Right atrium auricular region (tissue), 2 donors: ENCODE measurements at places on chromosomes 11 and 22. TPM values are rescaled to one million over a fixed set of nuclear protein-coding genes. Genes with fewer than 3 reads are reported as not detected.

Gene CPT1A
- total RNA-seq: 56.3 TPM

Gene PRODH
- total RNA-seq: 8.0 TPM

Gene INPP5J
- total RNA-seq: 17.6 TPM

Gene NXPE1
- total RNA-seq: not detected

Gene APOL1
- total RNA-seq: 18.1 TPM

Gene MN1
- 14.3 TPM for total RNA-seq

Gene F2
- not detected for total RNA-seq

Gene PRG3
- total RNA-seq: not detected

- H3K27me3 ChIP-seq: no peaks in the 10 kb centered on the region
- no peak overlapping the region for H3K4me3 ChIP-seq
- peaks cover 59% of the 10 kb centered on the region for H3K4me1 ChIP-seq
- DNase-seq: no peak
- peak overlapping the region; percentile 95 for H3K27ac ChIP-seq
These were observed 1.7 kb upstream of the SLC43A3 start for GRCh38 chr11:57428643-57429042.

DNA sequence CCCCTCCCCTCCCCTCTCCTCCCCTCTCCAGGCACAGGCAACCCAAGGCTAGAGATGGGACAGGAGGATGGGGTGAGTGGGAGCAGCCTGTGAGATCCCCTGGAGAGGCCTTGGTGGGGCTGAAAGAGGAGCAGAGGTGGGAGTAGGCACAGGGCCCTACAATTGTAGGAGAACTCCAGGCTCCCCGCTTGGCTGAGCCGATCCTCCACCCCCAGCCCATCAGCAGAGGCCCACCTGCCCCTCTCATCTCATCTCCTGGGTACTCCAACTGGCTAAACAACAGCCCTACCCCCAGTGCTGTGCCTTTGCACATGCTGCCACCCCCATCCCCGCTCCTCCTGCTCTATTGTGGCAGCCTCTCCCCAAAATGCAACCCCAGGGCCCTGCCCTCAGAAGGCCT, 52.0 kb upstream of the A4GALT start:
- H3K27ac ChIP-seq: peak overlapping the region; percentile 52
- H3K36me3 ChIP-seq: no peaks in the 10 kb centered on the region
- H3K4me3 ChIP-seq: no peak overlapping the region

GRCh38 chr11:79421820-79422219, 19.0 kb downstream of the TENM4 start:
- no peak overlapping the region for H3K27ac ChIP-seq
- no peak overlapping the region for H3K4me3 ChIP-seq
- no peaks in the 10 kb centered on the region for H3K36me3 ChIP-seq
- no peak for DNase-seq
- H3K4me1 ChIP-seq: no peaks in the 10 kb centered on the region

GRCh38 chr22:36891646-36892045, 21.8 kb upstream of the CSF2RB start:
- H3K36me3 ChIP-seq: no peaks in the 10 kb centered on the region
- DNase-seq: no peak
- no peak overlapping the region for H3K27ac ChIP-seq
- H3K4me1 ChIP-seq: no peaks in the 10 kb centered on the region

DNA sequence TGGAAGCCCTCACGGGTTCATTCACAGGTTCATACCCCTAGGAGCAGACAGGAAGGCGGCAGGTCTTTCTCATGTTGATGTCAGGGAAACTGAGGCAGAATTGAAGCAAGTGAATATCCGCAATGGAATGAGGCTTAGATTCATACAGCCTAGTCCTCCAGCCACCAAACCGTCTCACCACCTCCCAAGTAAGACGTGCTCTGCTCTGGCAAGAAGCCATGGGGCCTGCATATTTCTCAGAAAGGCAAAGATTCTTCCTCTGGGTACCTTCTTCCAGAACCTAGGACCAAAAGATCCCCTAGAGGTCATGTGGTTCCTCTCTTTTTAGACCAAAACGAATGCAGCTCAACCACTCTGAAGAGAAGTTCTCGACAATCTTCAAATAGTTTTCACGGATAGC, 1.7 kb downstream of the AP1B1 start:
- H3K4me1 ChIP-seq: peaks cover 36% of the 10 kb centered on the region
- H3K4me3 ChIP-seq: no peak overlapping the region
- no peaks in the 10 kb centered on the region for H3K27me3 ChIP-seq
- DNase-seq: no peak

GRCh38 chr11:69894181-69894611, 75.0 kb upstream of the FGF3 start:
- no peaks in the 10 kb centered on the region for H3K36me3 ChIP-seq
- H3K4me3 ChIP-seq: no peak overlapping the region
- H3K27ac ChIP-seq: no peak overlapping the region
- H3K27me3 ChIP-seq: no peaks in the 10 kb centered on the region
- no peaks in the 10 kb centered on the region for H3K4me1 ChIP-seq
- DNase-seq: no peak

DNA sequence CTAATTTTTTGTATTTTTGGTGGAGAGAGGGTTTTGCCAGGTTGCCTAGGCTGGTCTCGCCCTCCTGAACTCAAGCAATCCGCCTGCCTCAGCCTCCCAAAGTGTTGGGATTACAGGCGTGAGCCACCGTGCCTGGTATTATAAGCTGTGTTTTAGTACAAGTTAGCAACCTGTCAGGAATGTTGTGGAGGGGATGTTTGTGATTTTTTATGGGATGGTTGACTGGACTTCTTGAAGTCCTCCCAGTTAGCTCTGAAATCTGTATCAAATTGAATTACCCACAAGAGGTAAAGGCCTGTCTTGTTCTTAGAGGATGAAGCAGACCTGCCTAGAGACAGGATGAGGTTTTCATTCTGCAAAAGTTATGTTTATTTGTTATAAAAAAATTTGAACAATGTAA, 34.1 kb upstream of the IL18BP start:
- H3K27me3 ChIP-seq: no peaks in the 10 kb centered on the region
- H3K27ac ChIP-seq: no peak overlapping the region
- H3K4me1 ChIP-seq: no peaks in the 10 kb centered on the region
- no peak for DNase-seq

DNA sequence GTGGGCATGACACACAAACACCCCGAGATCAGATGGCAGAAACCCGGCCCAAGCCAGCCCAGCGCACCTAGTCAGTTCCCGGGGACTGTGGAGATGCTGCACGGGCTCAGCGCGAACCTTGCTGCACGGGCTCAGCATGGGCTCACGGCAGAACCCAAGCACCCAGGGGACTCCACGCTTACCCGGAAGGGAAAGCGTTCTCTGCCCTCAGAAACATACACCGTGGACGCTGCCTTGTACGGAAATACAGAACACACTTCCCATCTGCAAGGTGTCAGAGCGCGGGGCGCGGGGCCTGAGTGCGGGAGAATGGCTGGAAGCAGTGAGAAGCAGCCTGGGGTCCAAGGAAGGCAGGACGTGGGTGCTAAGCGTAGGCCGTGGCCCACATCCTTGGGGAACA, 319.9 kb downstream of the NTM start:
- peaks cover 11% of the 10 kb centered on the region for H3K4me1 ChIP-seq
- no peak for DNase-seq
- no peaks in the 10 kb centered on the region for H3K27me3 ChIP-seq

GRCh38 chr11:18314784-18315523, 7.0 kb downstream of the HPS5 start:
- H3K27ac ChIP-seq: no peak overlapping the region
- no peaks in the 10 kb centered on the region for H3K4me1 ChIP-seq
- peaks cover 14% of the 10 kb centered on the region for H3K36me3 ChIP-seq
- H3K27me3 ChIP-seq: no peaks in the 10 kb centered on the region
- no peak for DNase-seq

DNA sequence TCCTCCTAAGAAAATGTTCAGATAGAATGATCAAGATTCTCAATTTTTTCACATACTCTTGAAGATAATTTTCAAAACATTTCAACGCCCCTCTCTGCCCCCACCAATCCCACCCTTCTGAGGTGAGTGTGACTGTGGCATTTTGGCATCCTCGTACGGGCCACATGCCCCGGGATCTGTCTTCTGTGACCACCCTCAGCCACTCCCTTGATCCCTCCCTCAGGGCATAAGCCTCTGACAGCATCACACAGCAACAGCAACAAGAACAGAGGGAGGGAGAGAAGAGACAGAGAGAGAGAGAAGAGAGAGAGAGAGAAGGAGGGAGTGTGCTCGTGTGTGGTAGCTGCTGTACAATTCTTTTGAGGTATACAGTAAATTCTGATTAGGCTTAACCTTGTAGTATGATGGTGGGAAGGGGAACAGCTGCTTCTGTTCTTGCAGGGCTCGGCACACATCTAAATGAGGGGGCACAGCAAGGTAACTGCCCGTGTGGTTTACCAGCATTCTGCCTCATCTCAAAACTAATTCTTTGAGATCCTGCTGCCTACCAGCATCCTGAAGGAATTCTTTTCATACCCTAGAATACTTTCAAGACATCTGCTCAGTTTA, 21.4 kb downstream of the SCUBE2 start:
- H3K4me1 ChIP-seq: no peaks in the 10 kb centered on the region
- H3K4me3 ChIP-seq: no peak overlapping the region
- DNase-seq: no peak
- H3K27ac ChIP-seq: no peak overlapping the region
- no peaks in the 10 kb centered on the region for H3K27me3 ChIP-seq

DNA sequence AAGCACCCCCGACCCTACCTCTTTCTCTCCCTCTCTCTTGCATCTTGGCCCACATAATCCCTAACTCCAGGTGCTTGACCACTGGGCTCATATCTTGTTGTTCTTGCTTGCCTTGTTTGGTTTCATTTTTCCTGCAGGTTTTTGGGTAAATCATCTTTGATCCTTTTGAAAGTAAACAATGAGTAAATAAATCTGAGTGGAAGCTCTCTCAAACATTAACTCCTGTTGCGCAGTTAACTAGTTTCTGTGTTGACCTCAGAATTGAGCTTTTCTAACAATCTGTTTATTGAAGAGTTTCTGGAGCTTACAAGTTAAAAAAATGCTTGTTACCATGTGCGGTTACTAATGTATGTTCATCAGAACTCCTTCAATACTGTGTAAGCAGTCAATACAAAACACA, 38.8 kb upstream of the MICAL2 start:
- H3K4me1 ChIP-seq: peaks cover 13% of the 10 kb centered on the region
- no peak for DNase-seq
- no peak overlapping the region for H3K27ac ChIP-seq
- H3K4me3 ChIP-seq: no peak overlapping the region
- H3K36me3 ChIP-seq: no peaks in the 10 kb centered on the region

GRCh38 chr22:30305519-30305905, 16.2 kb upstream of the CASTOR1 start:
- H3K36me3 ChIP-seq: peaks cover 17% of the 10 kb centered on the region
- H3K27ac ChIP-seq: peak overlapping the region; percentile 79
- no peaks in the 10 kb centered on the region for H3K4me1 ChIP-seq
- no peak overlapping the region for H3K4me3 ChIP-seq
- H3K27me3 ChIP-seq: no peaks in the 10 kb centered on the region

DNA sequence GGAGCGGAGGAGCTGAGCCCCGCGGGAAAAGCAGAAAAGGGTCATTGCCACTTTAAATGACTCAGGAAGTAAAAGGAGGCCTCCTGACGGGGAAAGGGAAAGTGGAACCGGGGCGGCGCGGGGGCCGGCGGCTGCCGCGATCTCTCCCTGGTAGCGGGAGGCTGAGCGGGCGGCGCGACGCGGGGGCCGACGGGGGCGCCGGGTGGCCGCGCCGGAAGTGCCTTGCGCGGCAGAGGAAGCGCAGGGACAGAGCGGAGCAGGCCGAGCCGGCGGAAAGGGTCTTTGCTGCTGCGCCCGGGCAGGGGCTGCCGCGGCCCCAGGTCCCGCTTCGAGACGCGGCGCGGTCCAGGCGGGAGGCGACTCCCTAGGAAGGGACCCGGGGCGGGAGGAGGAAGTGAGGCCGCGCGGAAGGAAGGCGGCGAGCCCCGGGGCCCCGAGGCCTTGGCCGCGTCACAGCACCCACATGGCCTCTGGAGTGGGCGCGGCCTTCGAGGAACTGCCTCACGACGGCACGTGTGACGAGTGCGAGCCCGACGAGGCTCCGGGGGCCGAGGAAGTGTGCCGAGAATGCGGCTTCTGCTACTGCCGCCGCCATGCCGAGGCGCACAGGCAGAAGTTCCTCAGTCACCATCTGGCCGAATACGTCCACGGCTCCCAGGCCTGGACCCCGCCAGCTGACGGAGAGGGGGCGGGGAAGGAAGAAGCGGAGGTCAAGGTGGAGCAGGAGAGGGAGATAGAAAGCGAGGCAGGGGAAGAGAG, at the start of gene TRIM44:
Gene TRIM44 (plus strand): TSS at position 127 of the 759 bp plus-strand sequence. CDS start 337 bp downstream, at position 464.
- peak within 1 kb of the TSS; percentile 83 for H3K4me3 ChIP-seq
- no peaks in the 10 kb centered on the region for H3K36me3 ChIP-seq
- DNase-seq: peak; percentile 83
- peak within 1 kb of the TSS; percentile 93 for H3K27ac ChIP-seq
- H3K4me1 ChIP-seq: no peaks in the 10 kb centered on the region

GRCh38 chr11:9459667-9460321, 1.0 kb upstream of the ZNF143 start:
- DNase-seq: no peak
- H3K27me3 ChIP-seq: no peaks in the 10 kb centered on the region
- peaks cover 21% of the 10 kb centered on the region for H3K4me1 ChIP-seq
- no peaks in the 10 kb centered on the region for H3K36me3 ChIP-seq
- peak overlapping the region; percentile 100 for H3K27ac ChIP-seq

- H3K4me1 ChIP-seq: no peaks in the 10 kb centered on the region
- peak; percentile 42 for DNase-seq
- H3K27ac ChIP-seq: no peak overlapping the region
- no peaks in the 10 kb centered on the region for H3K27me3 ChIP-seq
These were observed 574.7 kb downstream of the TBC1D22A start for GRCh38 chr22:47337161-47337621.

- no peak overlapping the region for H3K4me3 ChIP-seq
- no peak for DNase-seq
- H3K36me3 ChIP-seq: no peaks in the 10 kb centered on the region
- no peaks in the 10 kb centered on the region for H3K27me3 ChIP-seq
- H3K4me1 ChIP-seq: no peaks in the 10 kb centered on the region
These were observed 23.3 kb downstream of the P4HA3 start for GRCh38 chr11:74288161-74288560.

GRCh38 chr11:67576735-67577475, 6.7 kb upstream of the GSTP1 start:
- H3K4me3 ChIP-seq: no peak overlapping the region
- no peak for DNase-seq
- H3K4me1 ChIP-seq: no peaks in the 10 kb centered on the region
- H3K27me3 ChIP-seq: no peaks in the 10 kb centered on the region

GRCh38 chr11:34302046-34302921, 55.5 kb downstream of the ABTB2 start:
- H3K27me3 ChIP-seq: no peaks in the 10 kb centered on the region
- H3K36me3 ChIP-seq: no peaks in the 10 kb centered on the region
- H3K4me1 ChIP-seq: no peaks in the 10 kb centered on the region
- no peak for DNase-seq
- H3K27ac ChIP-seq: no peak overlapping the region

GRCh38 chr11:97772705-97773104, 1248.0 kb upstream of the CNTN5 start:
- no peak overlapping the region for H3K27ac ChIP-seq
- no peaks in the 10 kb centered on the region for H3K4me1 ChIP-seq
- no peak overlapping the region for H3K4me3 ChIP-seq
- H3K36me3 ChIP-seq: no peaks in the 10 kb centered on the region
- no peak for DNase-seq

GRCh38 chr11:59463190-59463641, 6.5 kb downstream of the OR4D6 start:
- H3K27ac ChIP-seq: no peak overlapping the region
- H3K36me3 ChIP-seq: no peaks in the 10 kb centered on the region
- no peaks in the 10 kb centered on the region for H3K27me3 ChIP-seq
- H3K4me3 ChIP-seq: no peak overlapping the region

GRCh38 chr11:115083144-115083806, 404.9 kb downstream of the NXPE2 start:
- H3K4me1 ChIP-seq: no peaks in the 10 kb centered on the region
- H3K27ac ChIP-seq: no peak overlapping the region
- no peak for DNase-seq
- no peaks in the 10 kb centered on the region for H3K27me3 ChIP-seq
- no peak overlapping the region for H3K4me3 ChIP-seq
- no peaks in the 10 kb centered on the region for H3K36me3 ChIP-seq
